ENCODE measurements at places on chromosomes 4 and X.

DNA sequence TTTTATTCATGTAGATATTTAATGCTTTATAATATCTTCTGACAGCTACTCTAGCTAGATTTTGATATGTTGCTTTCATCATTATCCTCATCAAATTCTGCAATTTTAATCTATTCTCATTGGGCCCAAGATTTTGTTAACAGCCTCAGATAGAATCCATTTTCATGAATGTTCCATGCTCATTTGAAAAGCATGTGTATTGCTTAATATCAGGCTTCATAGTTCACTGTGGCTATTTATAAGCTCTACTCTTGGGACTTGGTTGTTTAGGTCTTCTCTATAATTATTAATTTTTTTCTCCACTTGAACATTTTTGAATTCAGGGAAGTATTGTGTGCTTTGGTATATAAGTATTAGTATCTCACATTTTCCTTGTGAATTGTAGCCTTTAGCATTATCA is 41.8 kb downstream of the RAB40A start:
- peak; percentile 19 for DNase-seq

GRCh38 chr4:158315706-158316105 is 105.4 kb downstream of the TMEM144 start:
- peak; percentile 92 for DNase-seq

DNA sequence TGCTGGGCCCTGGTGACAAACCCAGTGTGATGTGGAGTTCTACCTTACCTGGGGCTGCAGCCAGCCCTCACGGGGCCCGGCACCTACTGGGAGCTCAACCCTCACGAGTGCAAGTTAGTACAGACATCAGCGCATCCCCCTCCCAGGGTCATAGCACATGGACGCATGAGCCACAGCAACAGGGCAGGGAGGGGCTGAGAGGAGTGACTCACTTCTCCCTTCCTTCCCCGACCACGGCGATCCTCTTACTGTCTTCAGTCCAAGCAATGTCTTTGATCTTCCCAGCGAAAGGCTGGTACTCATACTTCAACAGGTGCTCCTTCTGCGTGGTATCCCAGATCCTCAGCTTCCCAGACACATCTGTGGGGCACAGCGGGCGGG is 17.8 kb downstream of the WDR1 start:
- DNase-seq, result peak; percentile 29

DNA sequence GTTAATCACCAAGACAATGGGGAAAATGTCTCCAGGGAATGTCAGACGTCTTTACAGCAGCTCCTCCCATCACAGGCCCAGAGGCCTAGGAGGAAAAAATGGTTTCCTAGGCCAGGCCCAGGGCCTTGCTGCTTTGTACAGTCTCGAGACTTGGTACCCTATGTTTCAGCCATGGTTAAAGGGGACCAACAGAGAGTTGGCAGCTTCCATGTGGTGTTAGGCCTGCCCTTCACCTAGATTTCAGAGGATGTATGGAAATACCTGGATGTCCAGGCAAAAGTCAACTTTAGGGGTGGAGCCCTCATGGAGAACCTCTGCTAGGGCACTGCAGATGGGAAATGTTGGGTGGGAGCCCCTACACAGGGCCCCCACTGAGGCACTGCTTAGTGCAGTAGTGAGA is 38.5 kb downstream of the ABCG2 start:
- no peak for DNase-seq

DNA sequence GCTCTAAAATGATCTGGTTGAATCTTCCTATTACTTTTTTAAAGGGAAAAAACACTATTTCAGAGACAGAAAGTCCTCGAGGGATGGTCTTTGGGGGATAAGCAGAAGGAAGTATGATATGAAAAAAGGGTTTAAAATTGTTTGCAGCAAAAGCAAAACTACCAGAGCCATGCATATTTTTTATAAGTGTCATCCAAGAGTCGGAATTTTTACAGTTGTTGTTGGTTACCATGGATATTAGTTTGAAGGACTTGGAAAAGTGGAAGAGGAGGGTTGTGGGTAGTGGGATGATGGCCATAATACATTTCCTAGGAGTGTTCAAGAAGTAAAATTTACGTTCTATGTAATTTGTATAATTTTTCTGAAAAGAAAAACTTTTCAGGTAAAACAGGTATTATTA is 134.4 kb downstream of the PCDH7 start:
- peak; percentile 43 for DNase-seq

GRCh38 chrX:68719181-68719903 is 71.9 kb downstream of the STARD8 start:
- no peak for DNase-seq

DNA sequence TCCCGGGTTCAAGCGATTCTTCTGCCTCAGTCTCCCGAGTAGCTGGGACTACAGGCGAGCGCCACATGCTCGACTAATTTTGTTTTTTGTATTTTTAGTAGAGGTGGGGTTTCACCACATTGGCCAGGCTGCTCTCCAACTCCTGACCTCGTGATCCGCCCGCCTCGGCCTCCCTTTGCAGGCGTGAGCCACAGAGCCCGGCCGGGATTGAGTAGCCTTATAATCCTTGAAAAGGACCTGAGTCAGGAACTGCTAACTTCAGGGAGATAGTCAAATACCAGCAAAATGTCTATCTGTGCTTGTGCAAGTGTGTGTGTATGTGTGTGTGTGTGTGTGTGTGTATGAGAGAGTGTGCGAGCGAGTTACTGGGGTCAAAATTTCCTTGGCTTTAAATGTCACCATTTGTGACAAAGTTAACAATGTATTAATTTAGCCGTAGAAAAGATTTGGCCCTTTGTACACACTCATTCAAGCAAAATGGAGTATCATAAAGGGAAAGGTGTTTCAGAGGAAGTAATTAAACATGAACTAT is 1.8 kb upstream of the KDM6A start:
- peak; percentile 2 for DNase-seq

- DNase-seq, result no peak
These were observed at the start of gene IL3RA for GRCh38 chrX:1336331-1336943. Gene IL3RA (plus strand): TSS chrX:1336785. CDS start chrX:1341766, 4,981 bp downstream.

GRCh38 chr4:166459621-166460020 is 586.6 kb downstream of the TLL1 start:
- DNase-seq, result no peak

DNA sequence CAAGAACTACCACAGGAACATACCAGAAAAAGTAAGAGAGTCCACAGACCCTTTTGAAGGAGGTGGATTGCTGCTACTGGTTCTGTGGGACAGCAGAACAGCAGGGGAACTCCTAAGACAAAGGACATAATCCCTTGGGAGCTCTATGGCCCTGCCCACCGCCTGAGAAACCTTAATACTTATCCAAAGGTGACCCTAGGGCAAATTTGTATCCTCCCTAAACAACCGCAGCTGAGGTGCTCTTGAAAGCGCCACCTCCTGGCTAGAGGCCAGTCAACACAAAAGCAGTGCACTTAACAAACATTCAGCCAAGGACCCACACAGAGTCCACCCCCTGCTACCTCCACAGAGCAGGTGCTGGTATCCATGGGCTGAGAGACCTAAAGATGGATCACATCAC is 136.8 kb downstream of the ADAM29 start:
- DNase-seq, result no peak

- no peak for DNase-seq
These were observed 1457.2 kb upstream of the PCDH7 start for GRCh38 chr4:29262986-29263385.

GRCh38 chr4:7043284-7044136 is at the start of gene TADA2B:
Gene TADA2B (plus strand): TSS chr4:7043372. CDS start chr4:7043580, 208 bp downstream.
- DNase-seq, result peak; percentile 37

DNA sequence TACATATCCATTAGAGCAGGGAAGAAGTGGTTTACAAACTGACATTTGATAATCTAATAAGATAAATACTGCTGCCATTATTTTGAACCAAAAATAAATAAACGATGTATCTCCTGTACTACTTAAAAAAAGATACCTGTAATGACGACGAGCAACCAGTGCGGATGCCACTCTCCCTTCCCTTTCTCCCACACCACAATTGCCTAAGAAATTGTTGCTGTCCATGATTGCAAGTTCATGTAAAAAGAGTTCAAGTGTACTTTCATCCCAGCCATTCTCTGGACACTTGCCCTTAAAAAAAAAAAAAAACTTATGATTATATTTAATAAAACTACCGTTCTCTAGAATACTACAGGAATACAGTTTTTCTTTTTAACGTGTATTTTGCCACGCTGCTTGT is 1.4 kb downstream of the SEPSECS start:
- DNase-seq, result no peak

GRCh38 chrX:13469963-13470684 is 99.3 kb upstream of the EGFL6 start:
- peak; percentile 89 for DNase-seq

- no peak for DNase-seq
These were observed 109.5 kb downstream of the ADGRL3 start for GRCh38 chr4:61309616-61310015.

DNA sequence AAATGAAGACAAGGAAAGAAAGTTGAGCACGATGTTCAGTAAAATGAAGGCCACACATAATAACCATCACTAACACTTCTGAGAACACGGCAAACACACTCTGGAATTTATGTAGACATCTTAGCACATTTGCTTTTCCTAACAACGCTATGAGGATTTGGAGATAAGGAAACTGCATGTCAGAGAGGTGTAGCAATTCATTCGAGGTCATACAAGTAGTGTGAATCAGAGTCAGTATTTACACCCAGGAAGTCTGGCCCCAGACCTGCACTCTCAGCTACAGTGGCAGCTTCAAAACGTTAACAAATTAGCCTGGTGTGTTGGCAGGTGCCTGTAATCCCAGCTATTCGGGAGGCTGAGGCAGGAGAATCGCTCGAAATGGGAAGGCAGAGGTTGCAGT is 253.4 kb downstream of the PDGFC start:
- DNase-seq, result no peak

GRCh38 chrX:85941275-85941674 is 106.1 kb downstream of the CHM start:
- no peak for DNase-seq

GRCh38 chr4:142463206-142463605 is 382.9 kb downstream of the INPP4B start:
- peak; percentile 42 for DNase-seq

- DNase-seq, result no peak
These were observed 103.7 kb upstream of the AADAT start for GRCh38 chr4:170193496-170193895.
